ENCODE measurements at places on chromosomes 3 and 15.

GRCh38 chr3:43691120-43691995, 620 bp downstream of the ABHD5 start:
- peak; percentile 60 for DNase-seq

GRCh38 chr3:122246199-122246598, 62.7 kb downstream of the CASR start:
- DNase-seq, result no peak

GRCh38 chr3:138442433-138442832, 8.0 kb downstream of the ESYT3 start:
- no peak for DNase-seq

- DNase-seq, result no peak
Measured at GRCh38 chr3:32397941-32398340, 6.3 kb downstream of the CMTM7 start.

DNA sequence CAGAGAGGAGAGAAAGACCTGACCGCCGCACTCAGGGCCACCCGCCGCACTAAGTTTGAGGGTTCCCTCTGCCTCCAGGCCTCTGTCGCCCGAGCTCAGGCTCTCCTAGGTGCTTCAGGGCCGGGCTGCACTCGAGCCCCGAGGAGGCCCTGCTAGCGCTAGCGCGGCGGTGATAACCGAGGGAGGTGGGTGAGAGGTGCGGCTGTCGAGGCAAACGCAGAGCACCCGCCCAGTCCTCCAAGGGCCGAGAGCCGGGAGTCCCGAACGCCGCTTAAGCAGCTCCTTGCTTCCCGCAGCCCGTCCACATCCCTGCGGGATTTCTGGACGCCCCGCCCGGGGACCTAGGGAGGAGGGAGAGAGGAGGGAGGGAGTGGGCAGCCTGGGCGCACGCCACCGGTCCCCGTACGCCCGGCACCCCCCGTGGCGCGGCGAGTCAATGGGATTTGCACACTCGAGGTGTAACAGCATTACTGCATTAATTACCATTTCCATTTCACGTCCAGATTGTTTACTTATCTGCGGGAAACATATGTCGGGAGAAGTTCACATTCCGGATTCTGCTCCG, 6.8 kb downstream of the SOX14 start:
- no peak for DNase-seq

GRCh38 chr15:58378241-58379085, 53.3 kb upstream of the LIPC start:
- DNase-seq, result no peak

GRCh38 chr15:98799461-98800390, 151.4 kb downstream of the IGF1R start:
- peak; percentile 28 for DNase-seq

DNA sequence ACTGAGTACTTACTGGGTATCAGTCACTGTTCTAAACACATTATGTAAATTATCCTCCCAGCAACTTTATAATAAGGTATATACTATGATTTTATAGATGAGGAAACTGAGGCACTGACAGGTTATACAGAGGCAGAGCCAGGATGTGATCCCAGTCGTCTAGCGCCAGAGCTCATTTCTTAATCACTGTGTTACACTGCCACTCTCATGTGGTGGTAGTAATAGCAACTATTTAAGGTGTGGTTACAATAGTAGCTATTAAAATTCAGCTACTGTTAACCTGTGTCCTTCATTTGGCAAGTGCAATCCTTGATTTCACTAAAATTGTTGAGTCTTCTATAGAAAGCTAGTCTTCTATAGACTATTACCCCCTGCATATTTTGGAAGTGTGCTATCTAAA, 43.1 kb upstream of the TRPC1 start:
- no peak for DNase-seq

GRCh38 chr15:60708684-60709083, 229.7 kb upstream of the ICE2 start:
- no peak for DNase-seq

DNA sequence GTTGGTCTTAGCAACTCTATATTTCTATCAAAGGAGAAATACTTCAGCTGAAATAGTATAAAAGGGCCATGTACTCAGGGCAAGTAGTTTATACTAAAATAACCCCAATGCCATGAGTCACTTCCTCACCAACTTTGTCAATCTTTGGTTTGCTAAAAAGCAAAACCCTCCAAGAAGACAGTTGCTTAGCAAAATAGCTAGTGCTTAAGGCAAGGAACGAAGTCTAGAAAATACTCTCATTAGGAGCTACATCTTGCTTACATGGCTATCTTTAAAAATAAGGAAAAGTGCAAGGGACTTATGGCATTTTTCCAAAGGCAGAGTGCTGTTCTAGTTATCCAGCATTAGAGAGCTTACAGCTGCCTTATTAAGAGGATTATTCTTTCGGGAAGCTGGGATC, 28.4 kb downstream of the P3H2 start:
- DNase-seq, result no peak

DNA sequence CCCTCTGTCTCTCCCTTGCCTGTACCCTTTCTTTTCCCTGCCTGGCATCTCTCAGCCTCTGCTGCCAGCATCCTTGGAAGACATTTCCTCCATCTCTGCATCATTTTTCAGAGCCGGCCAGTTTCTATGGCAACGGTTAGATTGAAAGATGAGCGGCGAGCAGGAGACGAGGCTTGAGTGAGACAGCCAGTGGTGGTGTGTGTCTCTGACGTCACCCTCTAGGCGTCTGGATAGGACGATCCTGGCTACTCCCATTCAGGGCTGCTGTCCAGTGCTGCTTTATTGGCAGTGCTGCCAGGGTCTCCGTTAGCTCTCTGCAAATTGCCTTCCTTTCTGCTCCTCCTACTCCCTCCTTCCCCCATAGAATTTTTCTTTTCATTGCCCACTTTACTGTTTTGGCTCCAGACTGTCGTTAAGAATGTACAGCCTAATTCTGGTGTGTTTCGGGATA, 57.9 kb downstream of the TRAK1 start:
- no peak for DNase-seq

DNA sequence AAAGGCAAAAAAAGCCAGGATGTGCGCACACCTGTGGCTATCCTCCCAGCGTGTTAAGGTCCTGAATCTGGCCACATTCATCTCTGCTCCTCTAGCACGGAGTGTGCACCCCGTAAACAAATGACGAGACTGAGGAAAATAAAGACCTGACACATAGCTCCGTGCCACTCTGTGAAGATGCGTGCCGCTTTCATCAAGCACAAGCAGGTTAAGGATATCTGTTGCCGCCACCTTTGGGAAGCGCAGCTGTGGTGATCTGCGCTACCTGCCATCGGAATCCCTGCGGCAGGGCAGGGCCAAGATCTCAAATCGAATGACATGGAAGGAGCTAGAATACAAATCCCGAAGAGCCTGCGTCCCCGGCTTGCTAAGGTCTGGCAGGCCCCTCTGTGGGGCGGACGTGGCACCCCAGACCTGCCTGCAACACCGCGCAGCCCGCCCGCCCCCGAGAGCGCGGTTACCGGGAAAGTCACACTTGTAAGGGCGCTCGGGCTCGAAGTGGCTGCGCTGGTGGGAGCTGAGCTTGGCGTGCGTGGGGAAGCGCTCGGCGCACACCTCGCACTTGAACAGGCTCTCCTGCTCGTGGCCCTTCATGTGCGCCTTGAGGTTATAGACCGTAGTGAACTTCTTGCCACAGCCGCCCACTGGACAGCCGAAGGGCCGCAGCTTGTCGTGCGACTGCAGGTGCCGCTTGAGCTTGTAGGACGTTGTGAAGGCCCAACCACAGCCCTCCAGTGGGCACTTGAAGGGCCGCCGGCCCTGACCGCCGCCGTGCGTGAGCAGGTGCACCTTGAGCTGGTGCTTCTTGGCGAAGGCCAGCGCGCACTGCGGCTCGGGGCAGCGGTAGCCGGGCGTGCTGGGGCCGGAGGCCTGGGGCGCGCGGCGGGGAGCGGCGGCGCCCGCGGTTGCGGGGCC, 936 bp downstream of the ZXDC start:
- DNase-seq, result peak; percentile 31

DNA sequence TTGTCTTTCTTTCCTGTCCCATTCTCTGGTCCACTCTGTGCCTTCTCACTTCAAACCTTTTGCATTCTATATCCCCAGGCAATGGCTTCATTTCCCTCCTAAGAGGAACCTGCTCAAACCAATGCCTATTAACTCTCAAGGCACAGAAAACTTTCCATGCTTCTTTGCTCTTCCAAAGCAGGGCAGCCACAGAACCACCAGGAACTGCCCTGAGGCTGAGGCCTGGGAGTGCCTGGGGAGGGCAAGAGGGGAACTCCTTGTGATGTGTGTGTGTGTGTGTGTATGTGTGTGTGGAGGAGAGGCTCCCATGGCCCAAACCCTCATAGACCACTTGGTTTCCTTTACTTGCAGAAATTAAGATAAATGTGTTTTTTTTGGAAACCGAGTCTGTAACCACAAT, 14.1 kb upstream of the PGPEP1L start:
- no peak for DNase-seq

DNA sequence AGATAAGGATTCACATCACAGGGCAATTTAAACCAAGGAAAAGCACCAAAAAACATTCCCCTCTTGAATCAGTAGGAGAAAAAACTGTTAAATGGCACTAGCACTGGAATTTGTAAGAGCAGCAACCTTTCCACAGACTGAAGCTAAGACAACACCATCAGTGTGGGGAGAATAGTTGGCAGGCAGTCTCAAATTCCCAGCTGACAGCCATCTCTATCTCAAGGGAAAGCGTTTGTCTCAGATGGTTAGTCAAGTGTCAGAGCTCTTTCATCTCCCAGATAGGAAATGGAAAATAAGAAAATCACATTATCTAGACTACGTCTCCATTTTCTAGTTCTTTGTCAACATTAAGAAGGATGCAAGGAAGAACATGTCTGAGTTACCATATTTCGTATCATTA, 228.7 kb downstream of the WDR72 start:
- DNase-seq, result no peak

DNA sequence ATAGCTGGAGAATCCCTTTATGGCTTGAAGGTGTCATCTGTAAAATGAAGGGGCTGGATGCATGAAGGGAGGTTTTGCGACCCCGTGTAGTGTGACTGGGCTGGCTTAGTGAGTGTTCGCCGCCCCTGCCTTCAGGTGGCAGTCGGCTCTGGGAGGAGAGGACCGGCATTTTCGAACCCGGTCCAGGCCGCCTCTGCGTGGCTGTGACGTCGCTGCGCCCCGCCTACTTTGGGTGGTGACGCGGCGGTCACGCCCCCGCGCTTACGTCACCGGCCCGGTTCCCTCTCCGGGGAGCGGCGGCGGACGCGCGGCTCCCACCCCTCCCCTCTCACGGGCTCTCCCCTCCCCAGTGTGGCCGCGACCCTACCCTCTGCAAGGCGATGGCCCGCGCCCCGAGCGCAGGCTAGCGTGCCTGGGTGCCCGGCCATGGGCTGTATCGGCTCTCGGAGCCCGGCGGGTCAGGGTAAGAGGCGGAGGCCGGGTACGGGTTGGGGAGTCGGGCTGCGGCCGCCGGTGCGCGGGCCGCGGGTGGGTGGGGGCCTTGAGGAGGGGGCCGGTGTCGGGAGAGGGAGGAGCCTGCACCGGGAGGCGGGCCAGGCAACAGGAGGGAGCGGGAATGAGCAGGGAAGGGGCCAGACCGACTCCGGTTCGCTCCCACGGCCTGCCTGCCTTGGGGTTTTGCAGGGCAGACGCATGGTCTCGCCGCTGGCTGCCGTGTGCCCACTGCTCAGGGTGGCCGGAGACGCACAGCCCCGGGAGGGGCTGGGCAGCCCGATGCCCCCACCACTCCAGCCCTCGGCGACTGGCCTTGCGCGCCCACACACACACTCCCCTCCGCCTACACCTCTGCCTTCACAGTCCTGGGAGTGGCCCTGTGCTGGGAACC, 1.5 kb upstream of the FAM131A start:
- peak; percentile 46 for DNase-seq

- peak; percentile 34 for DNase-seq
Measured at GRCh38 chr15:89383365-89384175, 48.9 kb upstream of the POLG start.

GRCh38 chr3:139572847-139573672, 33.5 kb upstream of the RBP1 start:
- no peak for DNase-seq

GRCh38 chr3:127196002-127196401, 3.1 kb downstream of the PRR23E start:
- DNase-seq, result no peak

- DNase-seq, result peak; percentile 45
Measured at GRCh38 chr15:59105854-59106253, 908 bp downstream of the CCNB2 start.

DNA sequence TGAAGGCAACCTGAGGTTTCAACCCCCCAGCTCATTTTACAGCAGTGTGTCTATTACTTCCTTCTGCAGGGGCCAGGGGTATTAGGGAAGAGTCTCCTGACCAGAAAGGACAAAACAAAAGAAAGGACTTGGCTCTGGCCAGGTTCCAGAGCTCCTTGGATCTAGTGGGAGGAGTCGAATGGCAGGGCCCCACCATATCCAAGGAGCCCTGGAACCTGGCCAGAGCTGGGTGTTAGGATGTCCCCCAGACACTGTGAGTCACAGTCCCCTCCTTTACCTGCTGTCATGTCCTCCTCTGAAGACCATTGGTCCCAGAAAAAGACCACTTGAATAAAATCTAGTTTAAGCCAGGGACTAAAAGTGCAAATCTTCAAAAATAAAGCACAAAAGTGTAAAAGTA, 113.2 kb downstream of the EEFSEC start:
- DNase-seq, result no peak

DNA sequence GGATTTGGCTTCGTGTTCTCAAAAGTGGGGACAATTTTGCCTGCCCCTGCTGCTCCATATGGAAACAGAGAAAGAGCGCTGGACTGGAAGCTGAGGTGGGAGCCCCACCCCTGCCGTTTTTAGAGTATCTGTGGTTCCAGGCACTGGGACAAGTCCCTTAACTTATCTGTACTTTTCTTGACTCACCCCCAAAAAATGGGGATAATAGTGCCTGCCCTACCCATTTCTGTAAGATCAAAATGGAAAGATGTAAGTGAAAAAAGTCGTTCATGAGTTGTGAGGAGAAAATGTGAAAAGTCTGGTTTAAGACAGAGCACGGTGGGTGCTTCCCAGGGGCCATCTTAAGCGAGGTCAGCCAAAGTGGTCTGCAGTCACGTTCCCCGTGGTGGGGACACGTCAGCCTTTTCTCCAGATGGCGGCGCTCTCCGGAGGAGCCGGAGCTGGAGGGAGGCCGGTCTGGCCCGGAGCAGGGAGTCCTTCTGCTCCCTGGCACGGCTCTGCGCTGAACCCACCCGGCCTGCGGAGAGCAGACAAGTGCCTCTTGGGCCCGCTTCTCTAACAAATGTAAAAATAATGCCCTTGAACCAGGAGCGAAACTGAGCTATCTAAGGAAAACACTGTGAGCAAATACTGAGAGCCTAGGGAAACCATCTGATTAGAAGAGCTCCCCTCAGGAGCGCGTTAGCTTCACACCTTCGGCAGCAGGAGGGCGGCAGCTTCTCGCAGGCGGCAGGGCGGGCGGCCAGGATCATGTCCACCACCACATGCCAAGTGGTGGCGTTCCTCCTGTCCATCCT, at the start of gene CLDN18:
TSS of gene CLDN18 (plus strand) at position 690 of the 797 bp plus-strand sequence. CDS start at position 751, 61 bp downstream.
- no peak for DNase-seq

GRCh38 chr3:60445446-60445845, 805.8 kb downstream of the FHIT start:
- DNase-seq, result no peak
